Activated CD4-positive, alpha-beta T cell treated with anti-CD3 and anti-CD28 coated beads for 1 hour (primary cell): ENCODE measurements at places on chromosomes 12 and 14.

GRCh38 chr14:71556730-71557129 is 375.5 kb upstream of the RGS6 start:
- DNase-seq, result no peak

DNA sequence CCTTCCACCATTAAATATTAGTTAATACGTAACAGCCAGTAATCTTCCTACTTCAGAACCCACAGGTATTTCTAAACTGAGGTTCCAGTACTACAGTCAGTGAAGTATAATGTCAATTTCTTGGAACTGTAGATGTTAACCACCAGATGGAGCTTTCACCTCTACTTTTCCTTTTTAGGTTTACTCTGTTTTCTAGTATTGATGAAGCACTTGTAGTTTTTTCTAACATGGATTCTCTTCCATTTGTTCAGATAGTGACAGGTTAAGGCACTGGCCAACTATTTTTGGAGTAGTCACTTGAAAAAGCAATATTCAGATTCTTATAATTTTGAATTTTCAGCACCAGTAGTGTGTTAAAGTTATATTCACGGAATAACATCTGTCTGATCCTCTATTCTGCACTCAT is 4.6 kb upstream of the SEC23A start:
- no peak for DNase-seq

- no peak for DNase-seq
Observed at GRCh38 chr12:19288603-19289244, 150.6 kb upstream of the AEBP2 start.

DNA sequence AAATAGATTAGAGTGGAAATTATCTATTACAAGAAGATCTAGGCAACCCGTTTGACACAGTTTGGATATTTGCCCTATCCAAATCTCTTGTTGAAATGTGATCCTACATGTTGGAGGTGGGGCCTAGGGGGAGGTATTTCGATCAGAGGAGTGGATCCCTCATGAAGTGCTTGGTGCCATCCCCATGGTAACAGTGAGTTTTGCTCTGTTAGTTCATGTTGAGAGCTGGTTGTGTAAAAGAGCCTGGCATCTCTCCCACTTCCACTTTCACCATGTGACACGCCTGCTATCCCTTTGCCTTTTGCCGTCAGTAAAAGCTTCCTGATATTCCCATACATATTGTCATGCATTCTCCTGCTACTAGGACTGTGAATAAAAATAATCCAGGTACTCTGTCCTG is 66.4 kb upstream of the FLRT2 start:
- no peak for DNase-seq

- no peak for DNase-seq
Observed at GRCh38 chr12:52207106-52207505, 15.3 kb upstream of the KRT80 start.

DNA sequence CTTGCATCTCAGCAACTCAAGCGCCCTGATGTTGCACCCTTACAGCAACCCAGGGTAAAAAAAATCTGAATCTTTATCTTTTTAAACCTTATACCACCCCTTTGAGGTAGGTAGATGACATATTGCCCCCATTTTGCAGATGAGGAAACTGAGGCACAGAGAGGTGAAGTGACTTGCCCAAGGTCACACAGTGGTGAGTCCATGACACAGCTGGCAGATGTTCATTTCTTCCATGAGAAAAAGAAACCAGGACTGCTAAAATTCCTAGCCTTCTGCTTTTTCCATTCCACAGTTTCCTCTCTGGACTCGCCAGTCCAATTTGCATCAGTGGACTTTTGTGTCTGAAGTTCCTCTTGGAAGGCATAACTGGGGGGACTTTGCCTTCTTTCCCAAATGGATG is 79.3 kb downstream of the IGF1 start:
- DNase-seq, result no peak

- DNase-seq, result no peak
Observed at GRCh38 chr12:90067791-90068190, 359.2 kb upstream of the ATP2B1 start.

DNA sequence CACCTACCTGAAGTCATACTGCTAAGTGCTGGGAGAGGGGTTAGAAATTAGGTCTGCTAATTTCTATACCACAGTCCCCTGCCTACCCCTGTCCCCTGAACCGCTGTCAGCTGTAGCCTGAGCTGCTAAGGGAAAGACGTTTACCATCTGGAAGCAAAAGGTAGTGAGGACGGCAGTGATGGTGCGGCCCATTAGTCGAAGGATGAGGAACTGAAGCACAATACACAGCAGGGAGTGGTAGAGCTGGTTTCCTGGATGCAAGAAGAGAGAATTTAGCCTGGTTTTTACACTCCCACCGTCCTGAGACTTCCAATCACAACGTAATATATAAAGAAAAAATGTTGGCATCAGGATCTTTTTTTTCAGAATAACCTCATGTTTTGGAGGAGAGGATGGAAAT is 11.8 kb downstream of the EMG1 start:
- no peak for DNase-seq

- no peak for DNase-seq
Observed at GRCh38 chr12:76024102-76024781, 7.3 kb downstream of the PHLDA1 start.

DNA sequence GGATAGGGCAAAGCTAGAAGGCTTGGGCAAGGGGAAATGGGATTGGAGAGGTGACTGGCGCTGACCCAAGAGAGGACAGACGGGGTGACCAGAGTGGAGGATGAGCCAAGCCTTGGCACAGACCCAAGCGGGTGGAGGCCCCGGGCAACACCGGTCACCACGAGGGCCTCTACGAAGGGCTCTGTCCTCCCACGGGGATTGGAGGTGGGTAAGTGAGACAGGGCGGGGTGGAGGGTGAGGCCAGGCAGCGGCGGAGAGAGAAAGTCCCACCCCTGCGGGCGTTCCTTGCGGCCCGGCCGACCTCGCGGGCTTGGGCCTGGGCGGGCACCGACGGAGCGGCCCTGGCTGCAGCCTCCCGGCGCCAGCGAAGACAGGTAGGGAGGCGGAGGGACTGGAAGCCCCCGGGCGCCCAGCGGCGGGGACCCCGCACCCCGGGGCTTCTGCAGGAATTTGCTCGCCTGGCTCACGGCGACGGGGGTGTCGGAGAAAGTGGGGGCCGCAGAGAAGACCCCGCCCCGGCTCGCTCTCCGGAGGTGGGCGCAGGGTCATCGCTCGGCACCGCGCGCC is at the start of gene PAPLN:
PAPLN (plus strand) TSS at position 288 of the 567 bp plus-strand sequence. CDS start 2,273 bp downstream, outside the sequence.
- no peak for DNase-seq

DNA sequence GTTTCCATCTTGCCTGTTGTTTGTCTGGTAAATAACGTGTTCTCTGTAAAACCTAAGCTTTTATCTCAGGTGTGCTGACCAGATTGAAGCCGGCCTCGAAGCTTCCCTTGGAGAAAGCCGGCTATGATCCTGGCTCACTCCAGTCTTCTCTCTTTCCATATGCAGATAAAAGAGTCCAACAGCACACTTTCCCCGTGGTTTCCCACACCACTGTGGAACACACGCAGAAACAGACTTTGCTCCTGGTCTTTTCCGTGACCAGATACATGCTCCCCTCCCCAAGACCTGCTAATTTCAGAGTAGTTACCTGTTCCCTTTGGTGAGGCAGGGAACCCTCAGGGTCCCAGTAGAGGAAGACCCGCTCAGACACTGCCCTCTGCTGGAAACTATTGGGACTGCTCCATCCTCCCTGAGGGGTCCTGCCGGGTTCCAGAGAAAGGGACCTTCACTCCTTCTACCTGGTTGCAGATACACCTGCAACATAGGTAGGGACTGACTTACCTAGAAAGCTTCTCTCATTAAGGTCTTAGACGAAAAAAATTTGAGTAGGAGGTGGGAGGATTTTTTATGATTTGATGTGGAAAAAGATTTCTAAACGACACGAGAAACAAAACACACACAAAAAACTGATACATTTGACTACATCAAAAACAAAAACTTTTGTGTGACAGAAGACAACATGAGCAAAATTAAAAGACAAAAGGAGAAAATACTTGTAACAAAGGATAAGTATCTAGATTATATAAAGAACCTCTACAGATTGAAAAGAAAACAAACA is 415.4 kb upstream of the CCDC196 start:
- DNase-seq, result peak; percentile 52

GRCh38 chr12:106078358-106079010 is 60.3 kb downstream of the NUAK1 start:
- no peak for DNase-seq

- DNase-seq, result no peak
Observed at GRCh38 chr14:59278111-59278510, 89.6 kb downstream of the DAAM1 start.

DNA sequence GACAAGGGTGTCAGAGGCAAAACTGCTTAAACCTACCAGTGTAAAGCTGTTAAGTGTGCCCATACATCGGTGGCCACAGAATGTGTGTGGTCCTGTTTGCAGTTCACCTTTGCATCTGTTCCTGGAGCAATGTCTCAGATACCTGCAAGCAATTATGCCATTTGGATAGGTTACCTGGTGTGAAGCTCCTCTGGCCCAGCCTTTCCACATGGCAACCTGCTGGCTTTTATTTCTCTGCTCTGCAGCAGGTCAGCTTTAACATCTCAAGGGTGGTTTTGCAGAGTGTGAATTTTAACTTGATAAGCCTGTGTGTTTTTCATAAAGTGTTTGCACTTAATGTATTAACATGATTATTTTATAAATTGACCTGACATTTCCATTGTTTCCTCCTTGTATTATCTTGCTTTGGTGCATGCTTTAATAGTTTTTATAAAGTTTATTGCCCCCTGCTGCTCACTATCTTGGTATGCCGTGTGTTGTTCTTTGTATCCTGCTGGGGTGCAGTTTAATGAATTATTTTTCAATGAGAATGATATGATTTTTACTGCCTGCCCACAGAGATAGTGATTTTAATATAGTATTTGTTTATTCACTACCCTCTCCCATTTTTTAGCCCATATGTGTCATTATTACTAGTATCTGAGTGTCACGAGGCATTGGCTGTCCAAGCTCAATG is 403.8 kb downstream of the NPAS3 start:
- no peak for DNase-seq
